ENCODE measurements at places on chromosomes 7 and 10.

GRCh38 chr10:97889461-97890265, 40.0 kb downstream of the GOLGA7B start:
- DNase-seq: no peak

GRCh38 chr10:76268530-76268929, 837.1 kb downstream of the LRMDA start:
- DNase-seq: no peak

DNA sequence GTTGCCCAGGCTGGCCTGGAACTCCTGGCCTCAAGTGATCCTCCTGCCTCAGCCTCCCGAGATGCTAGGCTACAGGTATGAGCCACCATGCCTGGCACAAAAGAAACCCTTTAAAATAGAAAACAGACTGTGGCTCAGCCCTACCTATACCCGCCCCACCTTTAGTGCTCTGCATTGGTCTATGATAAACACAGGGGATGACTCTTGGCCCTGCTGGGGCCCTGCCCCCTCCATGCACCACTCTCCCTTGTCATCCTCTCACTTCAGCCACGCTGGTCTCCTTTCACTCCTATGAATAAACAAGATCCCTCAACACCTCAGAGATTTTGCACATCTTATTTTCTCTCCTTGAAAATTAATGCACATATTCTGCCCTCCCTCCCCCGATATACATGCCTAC, 251.4 kb upstream of the KLF14 start:
- no peak for DNase-seq

DNA sequence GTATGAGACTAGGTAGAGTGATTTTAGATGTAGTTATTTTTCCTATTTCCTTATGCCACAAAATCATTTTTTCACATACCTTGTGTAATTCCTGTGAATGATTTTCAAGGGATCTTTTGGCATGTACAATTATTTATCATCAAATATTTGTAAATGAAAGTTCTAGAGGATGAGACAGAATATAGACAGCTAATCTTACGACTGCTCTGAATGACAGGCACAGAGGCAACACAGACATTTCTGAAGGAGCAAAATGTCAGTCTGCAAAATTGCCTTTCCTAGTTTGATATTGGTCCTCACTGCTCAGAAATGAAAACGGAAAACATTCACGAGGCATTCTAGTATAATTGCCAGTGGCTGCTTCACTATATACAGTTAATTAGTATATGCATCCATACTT, 810.6 kb upstream of the C7orf33 start:
- no peak for DNase-seq

DNA sequence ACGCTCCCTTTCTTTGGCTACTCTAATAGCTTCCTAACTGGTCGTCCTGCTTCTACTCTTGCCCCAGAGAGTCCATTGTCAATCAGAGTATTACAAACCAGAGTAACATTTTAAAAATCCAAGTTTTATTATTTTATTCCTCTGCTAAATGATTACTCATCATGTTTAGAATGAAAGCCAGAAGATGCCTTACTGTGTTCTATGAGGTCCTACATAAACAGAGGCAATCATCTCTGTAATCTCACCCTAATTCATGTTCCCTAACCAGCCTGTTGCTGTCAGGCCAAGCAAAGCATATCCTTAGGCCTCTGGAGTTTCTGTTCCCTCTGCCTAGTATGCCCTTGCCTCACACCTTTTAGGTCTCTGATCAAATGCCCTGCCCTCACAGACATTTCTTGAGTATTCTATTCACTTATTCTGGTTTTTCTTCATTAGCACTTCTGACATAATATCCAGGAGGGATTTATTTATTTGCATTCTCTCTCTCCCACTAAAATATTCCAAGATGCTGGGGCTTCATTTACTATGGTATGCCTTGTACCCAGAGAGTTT, 497.5 kb downstream of the PHTF2 start:
- DNase-seq: no peak

DNA sequence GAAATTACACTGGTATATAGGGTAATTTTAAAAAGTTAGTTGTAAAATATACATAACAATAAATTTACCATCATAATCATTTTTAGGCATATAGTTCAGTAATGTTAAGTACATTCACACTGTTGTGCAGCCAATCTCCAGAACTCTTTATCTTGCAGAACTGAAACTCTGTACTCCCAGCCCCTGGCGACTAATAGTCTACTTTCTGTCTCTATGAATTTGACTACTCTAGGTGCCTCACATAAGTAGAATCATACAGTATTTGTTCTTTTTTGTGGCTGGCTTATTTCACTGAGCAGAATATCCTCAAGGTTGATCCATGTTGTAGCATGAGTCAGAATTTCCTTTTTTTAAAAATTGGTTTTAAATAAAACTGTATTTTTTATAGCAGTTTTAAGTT, 41.4 kb downstream of the NRF1 start:
- DNase-seq: no peak

DNA sequence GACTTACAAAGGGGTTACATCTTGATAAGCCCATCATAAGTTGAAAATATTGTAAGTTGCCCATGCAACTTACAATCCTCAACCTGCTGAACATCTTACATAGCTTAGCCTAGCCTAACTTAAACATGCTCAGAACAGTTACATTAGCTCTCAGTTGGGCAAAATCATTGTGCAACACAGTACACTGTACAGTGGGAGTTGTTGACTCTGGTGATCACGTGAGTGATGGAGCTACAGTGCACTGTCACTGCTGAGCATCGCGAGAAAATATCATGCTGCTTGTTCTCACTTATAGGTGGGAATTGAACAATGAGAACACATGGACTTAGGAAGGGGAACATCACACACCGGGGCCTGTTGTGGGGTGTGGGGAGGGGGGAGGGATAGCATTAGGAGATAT, 214.9 kb upstream of the ZMIZ1 start:
- no peak for DNase-seq

DNA sequence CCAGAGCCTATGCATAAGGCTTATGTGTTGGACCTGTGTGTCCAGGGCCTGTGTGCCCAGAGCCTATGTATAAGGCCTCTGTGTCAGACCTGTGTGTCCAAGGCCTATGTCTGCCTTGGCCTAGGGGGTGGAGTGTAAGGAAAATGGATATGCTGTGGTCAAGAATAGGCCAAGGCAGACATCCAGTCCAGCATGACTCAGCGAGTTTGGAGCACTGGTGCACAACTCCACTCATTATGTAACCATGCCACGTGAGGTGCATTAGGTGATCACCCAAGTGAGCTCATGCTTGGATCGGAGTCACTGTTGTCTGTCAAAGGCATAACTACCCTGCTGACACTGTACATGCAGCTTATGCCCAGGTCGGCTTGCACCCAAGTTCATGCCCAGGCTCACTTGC, 238.9 kb downstream of the CACNA2D1 start:
- DNase-seq: no peak

DNA sequence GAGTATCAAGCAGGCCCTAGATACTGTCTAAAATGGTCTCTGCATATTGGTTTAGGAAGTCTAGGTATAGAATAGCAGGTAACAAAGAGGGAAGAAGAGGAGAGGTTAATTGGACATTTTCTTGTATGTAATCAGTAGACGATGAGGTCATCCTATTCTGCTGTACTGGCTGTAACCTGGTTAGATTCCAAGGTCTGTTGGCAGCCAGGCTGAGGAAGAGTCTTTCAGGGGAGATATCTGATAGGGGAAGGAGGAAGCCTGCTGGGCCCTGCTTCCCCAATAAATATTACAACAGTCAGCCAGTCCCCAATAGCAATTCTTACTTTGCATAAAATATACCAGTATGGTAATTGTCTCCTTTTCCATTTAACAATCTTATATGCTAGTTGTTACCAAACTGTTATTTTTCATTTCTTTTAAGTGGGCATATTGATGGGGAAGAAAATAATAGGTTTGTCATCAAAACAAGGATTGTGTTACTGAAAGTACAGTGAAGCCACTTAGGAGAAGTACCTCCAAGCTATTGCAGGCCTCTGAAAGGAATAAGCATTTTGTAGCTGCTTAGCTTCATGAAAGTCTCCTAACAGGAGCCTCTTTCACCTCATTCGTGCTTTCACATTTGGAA, 186.4 kb downstream of the LRRC4 start:
- no peak for DNase-seq

DNA sequence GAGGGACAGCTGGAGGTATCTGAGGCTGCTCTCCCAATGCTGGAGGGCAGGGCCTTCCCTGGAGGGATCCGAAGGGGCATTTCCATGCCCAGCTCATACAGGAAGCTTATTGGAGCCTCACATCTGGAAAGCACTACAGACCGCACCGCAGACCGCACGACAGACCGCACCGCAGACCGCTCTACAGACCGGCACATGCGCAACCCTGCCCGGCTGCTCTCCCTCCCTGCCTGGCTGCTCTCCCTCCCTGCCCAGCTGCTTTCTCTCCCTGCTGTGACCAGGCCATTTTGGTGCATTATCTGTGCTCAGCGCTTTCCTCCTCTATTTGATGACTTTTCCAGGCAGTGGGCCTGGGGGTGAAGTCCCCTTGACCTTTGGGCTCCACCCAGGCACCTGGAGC, 39.6 kb upstream of the EN2 start:
- DNase-seq: no peak

- no peak for DNase-seq
Observed at GRCh38 chr10:26835025-26835424, 25.7 kb downstream of the ABI1 start.

- DNase-seq: no peak
Observed at GRCh38 chr7:47677664-47678063, 95.8 kb upstream of the TNS3 start.

DNA sequence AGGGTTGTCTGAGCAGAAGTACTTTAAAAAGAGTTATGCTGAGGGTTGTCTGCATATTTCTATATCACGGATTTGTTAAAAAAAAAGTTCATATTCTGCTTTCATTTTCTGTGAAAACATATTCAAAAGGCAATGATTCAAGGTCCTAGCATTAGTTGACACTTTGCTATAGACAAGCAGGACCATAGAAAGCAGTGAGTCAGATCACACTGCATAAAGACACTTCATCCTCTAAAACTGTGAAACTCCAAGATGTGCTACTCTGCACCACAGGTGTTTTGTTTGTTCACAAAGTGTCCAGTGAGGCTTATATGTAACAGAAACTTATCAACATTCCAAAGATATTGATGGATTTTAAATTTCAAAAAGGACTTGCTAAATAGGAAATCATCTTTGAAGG, 47.0 kb downstream of the SPAM1 start:
- no peak for DNase-seq

DNA sequence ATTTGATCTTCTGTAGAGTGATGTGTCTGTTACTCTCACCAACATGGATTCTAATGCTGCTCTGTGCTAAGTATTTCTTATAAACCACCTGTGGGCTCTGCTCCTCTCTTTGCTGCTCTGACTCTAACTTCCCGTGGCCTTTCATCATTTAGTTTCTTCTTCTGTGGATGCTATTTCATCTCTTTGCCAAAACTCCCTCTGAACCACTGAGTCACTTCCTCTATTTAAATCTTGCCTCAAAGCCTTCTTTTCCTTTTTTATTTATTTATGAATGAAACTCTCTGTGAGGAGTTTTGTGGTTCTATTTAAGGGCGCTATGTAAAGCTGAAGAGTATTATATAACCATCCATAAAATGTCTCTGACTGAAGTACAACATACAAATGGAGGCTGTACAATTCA, 538.5 kb downstream of the SUGCT start:
- DNase-seq: no peak

- no peak for DNase-seq
Observed at GRCh38 chr10:110821508-110821907, 50.2 kb upstream of the PDCD4 start.

DNA sequence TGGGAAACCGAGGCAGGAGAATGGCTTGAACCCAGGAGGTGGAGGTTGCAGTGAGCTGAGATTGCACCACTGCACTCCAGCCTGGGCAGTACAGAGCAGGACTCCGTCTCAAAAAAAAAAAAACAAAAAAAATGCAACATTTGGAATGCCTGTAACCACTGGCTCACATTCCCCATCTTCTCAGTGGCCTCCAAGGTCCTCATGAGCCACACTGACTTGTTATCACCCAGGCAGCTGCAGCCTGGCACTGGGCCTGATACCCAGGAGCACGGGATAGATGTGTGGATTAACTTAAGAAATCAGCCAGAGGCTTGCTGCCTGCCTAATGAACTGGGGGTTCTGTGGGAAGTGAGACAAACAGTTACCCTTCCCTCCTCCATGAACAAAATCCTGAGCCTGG, 23.0 kb downstream of the JCAD start:
- no peak for DNase-seq

- no peak for DNase-seq
Observed at GRCh38 chr7:76507723-76508406, 2.5 kb upstream of the UPK3B start.

GRCh38 chr7:150451833-150452461, 1.5 kb downstream of the GIMAP8 start:
- no peak for DNase-seq

DNA sequence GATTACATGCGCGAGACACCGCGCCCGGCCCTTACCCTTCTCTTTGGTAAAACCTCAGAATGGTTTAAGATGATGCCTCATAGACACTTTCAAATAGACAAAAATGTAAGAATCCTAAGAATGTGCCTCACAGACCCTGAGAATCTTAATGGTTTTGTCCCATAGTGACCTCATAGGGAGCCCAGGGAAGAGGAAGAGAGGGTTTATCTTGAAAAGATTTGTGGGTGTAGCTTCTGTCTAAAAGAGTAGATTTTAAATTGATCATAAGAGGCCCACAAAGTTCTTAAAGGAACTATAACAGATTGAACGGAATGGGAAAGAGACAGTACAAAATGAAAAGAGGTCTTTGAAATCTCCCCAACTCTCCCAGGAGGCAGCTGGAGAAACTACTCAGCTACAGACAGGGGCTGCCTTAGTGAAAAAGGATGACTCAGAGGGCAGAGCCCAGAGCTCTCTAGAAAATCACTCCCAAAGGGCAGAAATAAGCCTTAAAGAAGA, 220.6 kb downstream of the ADRA2A start:
- DNase-seq: no peak

DNA sequence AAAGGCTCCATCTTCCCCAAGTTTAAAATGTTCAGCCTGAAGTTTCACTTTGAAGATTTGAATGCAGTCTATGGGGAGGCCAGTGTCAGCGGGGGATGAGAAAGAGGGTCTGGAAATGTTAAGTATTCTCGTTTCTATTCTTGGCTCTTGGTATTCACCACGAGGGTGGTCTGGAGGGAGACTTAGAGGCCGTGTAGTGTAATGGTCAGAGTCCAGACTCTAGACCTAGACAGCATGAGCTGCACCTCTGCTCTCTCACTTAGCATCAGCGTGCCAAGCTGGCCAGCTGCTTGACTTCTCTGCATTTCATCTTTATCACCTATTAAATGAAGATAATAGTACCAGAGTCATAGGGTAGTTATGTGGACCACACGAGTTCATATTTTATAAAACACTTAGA, 57.9 kb downstream of the MKX start:
- no peak for DNase-seq

- no peak for DNase-seq
Observed at GRCh38 chr10:21087476-21087875, 190.4 kb upstream of the NEBL start.

All from activated T-helper 9 cell treated with anti-CD3 and anti-CD28 coated beads, Interleukin-2, amount 50 U/mL, for 16 hours (primary cell).